ENCODE measurements at places on chromosomes 16 and 17. TPM values are rescaled to one million over a fixed set of nuclear protein-coding genes. Genes with fewer than 3 reads are reported as not detected.

Gene HSPB9
- 0.37 TPM for polyA plus RNA-seq

DNA sequence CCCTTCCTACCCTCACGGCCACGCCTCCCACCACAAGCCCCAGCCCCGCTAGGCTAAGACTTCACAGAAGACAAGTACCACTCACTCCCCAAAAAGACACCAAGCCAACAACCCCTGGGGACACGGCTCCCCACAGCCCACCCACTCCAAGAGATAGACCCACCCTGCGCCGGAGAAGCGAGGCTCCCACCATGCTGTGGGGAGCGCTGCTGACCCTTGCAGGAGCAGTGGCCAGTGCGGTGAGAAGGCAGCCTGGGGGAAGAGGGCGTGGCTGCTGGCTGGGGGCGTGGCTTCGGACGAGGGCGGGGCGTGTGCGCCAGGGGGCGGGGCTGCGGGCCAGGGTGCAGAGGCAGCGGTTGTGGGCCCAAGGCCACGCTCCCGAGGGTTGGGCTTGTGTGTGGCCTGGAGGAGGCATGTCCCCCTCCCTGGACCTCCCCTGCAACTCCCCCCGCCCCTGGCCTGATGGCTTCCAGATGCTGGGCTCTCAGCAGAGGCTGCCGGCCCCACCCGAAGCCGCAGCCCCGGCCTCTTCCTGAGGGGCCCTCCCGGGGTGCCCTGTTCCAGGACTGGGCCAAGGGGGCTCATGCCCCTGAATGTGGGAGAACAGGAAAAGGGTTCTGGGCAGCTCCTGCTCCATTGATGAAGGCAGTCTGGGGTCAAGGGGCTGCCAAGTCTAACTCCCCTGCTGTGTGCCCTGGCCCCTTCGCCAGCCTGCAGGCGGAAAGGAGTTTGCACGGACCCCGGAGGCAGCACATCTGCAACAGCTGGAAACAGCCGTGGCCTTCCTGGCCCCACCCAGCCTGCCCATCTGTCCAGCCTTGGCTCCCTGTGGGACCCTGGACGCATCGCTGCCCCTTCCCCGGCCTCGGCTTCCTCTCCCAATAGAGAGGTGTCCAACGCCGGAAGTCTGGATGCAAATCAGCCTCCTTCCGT is 9.1 kb downstream of the TFAP4 start:
- DNase-seq: no peak
- peaks cover 8% of the 10 kb centered on the region for H3K4me1 ChIP-seq
- H3K27ac ChIP-seq: no peak overlapping the region
- no peak overlapping the region for H3K4me3 ChIP-seq

- no peak overlapping the region for H3K4me3 ChIP-seq
- DNase-seq: no peak
- H3K27me3 ChIP-seq: peaks cover 41% of the 10 kb centered on the region
- no peaks in the 10 kb centered on the region for H3K36me3 ChIP-seq
- H3K27ac ChIP-seq: no peak overlapping the region
Observed at GRCh38 chr17:50052241-50052796, 3.6 kb upstream of the ITGA3 start.

DNA sequence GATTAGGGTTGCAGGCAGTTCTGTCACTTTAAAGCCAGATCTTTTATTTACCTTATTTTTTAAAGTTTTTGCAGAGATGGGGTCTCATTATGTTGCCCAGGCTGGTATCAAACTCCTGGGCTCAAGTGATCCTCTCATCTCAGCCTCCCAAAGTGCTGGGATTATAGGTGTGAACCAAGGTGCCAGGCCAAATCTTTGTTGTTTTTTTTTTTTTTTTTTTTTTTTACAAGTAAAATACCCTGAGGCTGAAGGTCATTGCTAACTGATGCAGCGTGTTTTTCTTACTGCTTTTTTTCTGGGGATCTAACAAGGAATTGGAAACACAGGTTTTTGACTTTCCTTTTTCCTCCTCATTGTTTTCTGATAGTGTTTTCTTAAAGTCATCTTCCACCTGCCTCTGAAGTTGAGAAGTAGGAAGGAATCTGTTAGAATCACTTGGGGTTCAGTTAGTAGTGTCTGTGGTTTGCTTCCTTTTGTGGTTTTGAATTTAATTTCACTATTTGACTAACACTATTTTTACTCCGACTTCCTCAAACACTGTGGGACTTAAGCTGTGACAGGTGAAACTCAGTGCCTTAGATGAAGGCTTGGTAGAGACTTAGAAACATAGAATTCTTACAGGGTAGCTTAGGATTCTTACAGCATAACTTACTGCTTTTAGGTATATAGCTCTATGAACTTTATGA is 22.2 kb downstream of the CLTC start:
- no peaks in the 10 kb centered on the region for H3K27me3 ChIP-seq
- DNase-seq: peak; percentile 72
- H3K36me3 ChIP-seq: no peaks in the 10 kb centered on the region
- peak overlapping the region; percentile 79 for H3K27ac ChIP-seq
- peak overlapping the region; percentile 83 for H3K4me3 ChIP-seq

Gene PFN1
- polyA plus RNA-seq: 1,208 TPM

- no peak overlapping the region for H3K27ac ChIP-seq
- no peaks in the 10 kb centered on the region for H3K36me3 ChIP-seq
- H3K27me3 ChIP-seq: peaks cover 4% of the 10 kb centered on the region
- no peaks in the 10 kb centered on the region for H3K4me1 ChIP-seq
Observed at GRCh38 chr16:14398014-14398717, 231.9 kb downstream of the PARN start.

- no peak overlapping the region for H3K4me3 ChIP-seq
- no peaks in the 10 kb centered on the region for H3K27me3 ChIP-seq
Observed at GRCh38 chr17:9517396-9517795, 58.2 kb downstream of the STX8 start.

- no peak for DNase-seq
- peaks cover 28% of the 10 kb centered on the region for H3K27me3 ChIP-seq
- peaks cover 20% of the 10 kb centered on the region for H3K4me1 ChIP-seq
- no peak overlapping the region for H3K4me3 ChIP-seq
Observed at GRCh38 chr17:76667491-76667755, 23.9 kb upstream of the ST6GALNAC1 start.

- H3K4me3 ChIP-seq: peak overlapping the region; percentile 90
- DNase-seq: no peak
- peaks cover 4% of the 10 kb centered on the region for H3K27me3 ChIP-seq
- no peaks in the 10 kb centered on the region for H3K36me3 ChIP-seq
- H3K4me1 ChIP-seq: peaks cover 54% of the 10 kb centered on the region
- H3K27ac ChIP-seq: peak overlapping the region; percentile 39
Observed at GRCh38 chr16:3020604-3021448, 658 bp downstream of the TNFRSF12A start.

DNA sequence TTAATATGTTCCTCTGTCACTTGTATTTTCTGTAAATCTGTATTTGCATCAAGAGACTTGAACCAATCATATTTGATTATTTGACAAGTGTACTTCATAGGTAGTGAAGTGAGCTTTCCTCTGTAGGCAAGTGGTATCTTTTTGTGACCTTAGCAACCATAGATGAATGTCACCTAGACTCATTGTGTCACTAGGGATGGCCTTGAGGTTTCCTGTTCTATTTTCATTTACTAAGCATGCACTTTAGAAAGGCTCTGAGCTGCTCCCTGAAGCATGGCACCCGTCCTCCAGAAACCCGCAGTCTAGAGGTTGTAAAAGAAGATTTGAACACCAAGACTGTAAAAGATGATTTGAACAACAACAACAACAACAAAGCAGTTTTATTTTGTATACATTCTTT is 151.7 kb downstream of the PRKCB start:
- peak overlapping the region; percentile 65 for H3K27ac ChIP-seq
- DNase-seq: peak; percentile 60
- H3K4me1 ChIP-seq: peaks cover 32% of the 10 kb centered on the region
- H3K4me3 ChIP-seq: peak overlapping the region; percentile 51

Gene PLD2
- 4.6 TPM for polyA plus RNA-seq

GRCh38 chr16:71384073-71384724 is 25.7 kb downstream of the CALB2 start:
- no peaks in the 10 kb centered on the region for H3K36me3 ChIP-seq
- H3K4me1 ChIP-seq: no peaks in the 10 kb centered on the region
- H3K4me3 ChIP-seq: no peak overlapping the region
- H3K27ac ChIP-seq: no peak overlapping the region

- no peak overlapping the region for H3K27ac ChIP-seq
- peak overlapping the region; percentile 37 for H3K4me3 ChIP-seq
- H3K4me1 ChIP-seq: peaks cover 18% of the 10 kb centered on the region
- H3K36me3 ChIP-seq: peaks cover 26% of the 10 kb centered on the region
- DNase-seq: no peak
Observed at GRCh38 chr16:54282202-54282927, 4.2 kb downstream of the IRX3 start.

Gene MAF
- polyA plus RNA-seq: not detected

- no peak overlapping the region for H3K4me3 ChIP-seq
- no peaks in the 10 kb centered on the region for H3K27me3 ChIP-seq
- H3K36me3 ChIP-seq: no peaks in the 10 kb centered on the region
- no peak overlapping the region for H3K27ac ChIP-seq
Observed at GRCh38 chr17:30571921-30572320, 94.7 kb downstream of the GOSR1 start.

DNA sequence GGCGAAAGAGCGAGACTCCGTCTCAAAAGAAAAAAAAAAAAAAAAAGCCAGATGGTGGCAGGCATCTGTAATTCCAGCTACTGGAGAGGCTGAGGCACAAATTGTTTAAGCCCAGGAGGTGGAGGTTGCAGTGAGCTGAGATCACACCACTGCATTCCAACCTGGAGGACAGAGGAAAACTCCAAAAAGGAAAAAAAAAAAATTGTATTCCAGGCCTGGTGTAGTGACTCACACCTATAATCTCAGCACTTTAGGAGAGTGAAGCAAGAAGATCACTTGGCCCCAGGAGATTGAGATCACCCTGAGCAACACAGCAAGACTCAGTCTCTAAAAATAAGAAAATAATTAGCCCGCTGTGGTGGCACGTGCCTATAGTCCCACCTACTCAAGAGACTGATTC is 20.1 kb downstream of the HBQ1 start:
- H3K27me3 ChIP-seq: no peaks in the 10 kb centered on the region
- no peak overlapping the region for H3K4me3 ChIP-seq
- H3K4me1 ChIP-seq: no peaks in the 10 kb centered on the region
- peaks cover 5% of the 10 kb centered on the region for H3K36me3 ChIP-seq

Gene LDAF1
- 30.6 TPM for polyA plus RNA-seq

Gene P3H4
- 2.9 TPM for polyA plus RNA-seq

- H3K36me3 ChIP-seq: no peaks in the 10 kb centered on the region
- no peaks in the 10 kb centered on the region for H3K4me1 ChIP-seq
- DNase-seq: no peak
- no peak overlapping the region for H3K4me3 ChIP-seq
- peaks cover 10% of the 10 kb centered on the region for H3K27me3 ChIP-seq
Observed at GRCh38 chr16:20137194-20137593, 63.5 kb upstream of the GPR139 start.

Gene ABCA5
- polyA plus RNA-seq: 2.8 TPM

GRCh38 chr17:37130984-37131446 is 182.3 kb downstream of the AATF start:
- no peak for DNase-seq
- no peak overlapping the region for H3K4me3 ChIP-seq
- no peaks in the 10 kb centered on the region for H3K4me1 ChIP-seq
- no peak overlapping the region for H3K27ac ChIP-seq

- H3K36me3 ChIP-seq: no peaks in the 10 kb centered on the region
- no peak overlapping the region for H3K4me3 ChIP-seq
- no peaks in the 10 kb centered on the region for H3K4me1 ChIP-seq
- peaks cover 3% of the 10 kb centered on the region for H3K27me3 ChIP-seq
- no peak for DNase-seq
Observed at GRCh38 chr17:6924208-6924607, 71.6 kb upstream of the ALOX12 start.

- H3K27ac ChIP-seq: no peak overlapping the region
- peak overlapping the region; percentile 80 for H3K4me3 ChIP-seq
- no peak for DNase-seq
Observed at GRCh38 chr17:5437721-5438317, 1.1 kb downstream of the C1QBP start.

DNA sequence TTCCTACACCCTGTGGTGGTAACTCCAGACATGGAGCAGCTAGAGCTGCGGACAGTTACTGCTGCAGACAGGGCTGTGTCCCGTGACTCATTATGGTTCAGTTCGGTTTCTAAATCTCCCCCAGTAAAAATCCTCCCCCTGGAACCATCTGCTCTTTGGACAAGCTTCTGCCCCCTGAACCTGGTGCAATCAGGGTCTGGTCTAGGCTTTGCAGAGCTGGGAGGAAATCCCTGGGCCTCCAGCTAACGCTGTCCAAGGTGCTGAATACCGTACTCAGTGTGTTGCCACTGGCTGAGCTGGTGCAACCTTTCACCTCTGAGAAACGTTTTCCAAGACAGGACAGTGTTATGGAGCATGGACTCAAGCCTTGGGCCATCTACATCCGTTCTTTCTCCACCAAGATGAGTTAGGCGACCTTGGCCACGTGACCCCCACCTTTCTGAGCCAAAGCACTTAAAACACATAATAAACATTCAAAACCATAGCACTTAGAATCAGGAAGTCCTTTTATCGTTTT is 142.0 kb downstream of the CPPED1 start:
- no peaks in the 10 kb centered on the region for H3K4me1 ChIP-seq
- no peaks in the 10 kb centered on the region for H3K27me3 ChIP-seq
- H3K4me3 ChIP-seq: no peak overlapping the region
- no peak overlapping the region for H3K27ac ChIP-seq

GRCh38 chr16:59665618-59666220 is 931.6 kb upstream of the GOT2 start:
- no peaks in the 10 kb centered on the region for H3K4me1 ChIP-seq
- no peaks in the 10 kb centered on the region for H3K36me3 ChIP-seq
- no peak overlapping the region for H3K4me3 ChIP-seq
- H3K27me3 ChIP-seq: no peaks in the 10 kb centered on the region

Gene FBXW10
- polyA plus RNA-seq: not detected

GRCh38 chr16:22665048-22665797 is 148.7 kb upstream of the HS3ST2 start:
- no peak overlapping the region for H3K4me3 ChIP-seq
- H3K4me1 ChIP-seq: no peaks in the 10 kb centered on the region
- no peaks in the 10 kb centered on the region for H3K36me3 ChIP-seq
- no peak for DNase-seq

- H3K27me3 ChIP-seq: no peaks in the 10 kb centered on the region
- peaks cover 32% of the 10 kb centered on the region for H3K4me1 ChIP-seq
- DNase-seq: no peak
- peak overlapping the region; percentile 100 for H3K27ac ChIP-seq
Observed at GRCh38 chr16:30697264-30698138, 1.5 kb upstream of the SRCAP start.

- H3K27me3 ChIP-seq: peaks cover 26% of the 10 kb centered on the region
- no peaks in the 10 kb centered on the region for H3K36me3 ChIP-seq
- no peak overlapping the region for H3K4me3 ChIP-seq
- no peak for DNase-seq
- H3K4me1 ChIP-seq: no peaks in the 10 kb centered on the region
Observed at GRCh38 chr17:33260638-33261037, 32.5 kb downstream of the ASIC2 start.

- H3K4me1 ChIP-seq: no peaks in the 10 kb centered on the region
- peaks cover 10% of the 10 kb centered on the region for H3K36me3 ChIP-seq
- H3K27me3 ChIP-seq: no peaks in the 10 kb centered on the region
- no peak for DNase-seq
- H3K27ac ChIP-seq: no peak overlapping the region
Observed at GRCh38 chr17:47603830-47604597, 45.7 kb upstream of the KPNB1 start.

Gene SLFN14
- not detected for polyA plus RNA-seq

GRCh38 chr16:15942931-15943690 is 6.3 kb upstream of the ABCC1 start:
- H3K4me1 ChIP-seq: peaks cover 14% of the 10 kb centered on the region
- peak; percentile 51 for DNase-seq
- H3K27me3 ChIP-seq: no peaks in the 10 kb centered on the region
- H3K36me3 ChIP-seq: no peaks in the 10 kb centered on the region
